Activated naive CD8-positive, alpha-beta T cell treated with anti-CD3 and anti-CD28 coated beads, Interleukin-2, amount 10 ng/mL, durations not matched to agents 7 days and 5 days (primary cell): ENCODE measurements at places on chromosomes 3 and 15. TPM values are rescaled to one million over a fixed set of nuclear protein-coding genes. Genes with fewer than 3 reads are reported as not detected.

ALDH1L1 gene
- total RNA-seq, result not detected

DNA sequence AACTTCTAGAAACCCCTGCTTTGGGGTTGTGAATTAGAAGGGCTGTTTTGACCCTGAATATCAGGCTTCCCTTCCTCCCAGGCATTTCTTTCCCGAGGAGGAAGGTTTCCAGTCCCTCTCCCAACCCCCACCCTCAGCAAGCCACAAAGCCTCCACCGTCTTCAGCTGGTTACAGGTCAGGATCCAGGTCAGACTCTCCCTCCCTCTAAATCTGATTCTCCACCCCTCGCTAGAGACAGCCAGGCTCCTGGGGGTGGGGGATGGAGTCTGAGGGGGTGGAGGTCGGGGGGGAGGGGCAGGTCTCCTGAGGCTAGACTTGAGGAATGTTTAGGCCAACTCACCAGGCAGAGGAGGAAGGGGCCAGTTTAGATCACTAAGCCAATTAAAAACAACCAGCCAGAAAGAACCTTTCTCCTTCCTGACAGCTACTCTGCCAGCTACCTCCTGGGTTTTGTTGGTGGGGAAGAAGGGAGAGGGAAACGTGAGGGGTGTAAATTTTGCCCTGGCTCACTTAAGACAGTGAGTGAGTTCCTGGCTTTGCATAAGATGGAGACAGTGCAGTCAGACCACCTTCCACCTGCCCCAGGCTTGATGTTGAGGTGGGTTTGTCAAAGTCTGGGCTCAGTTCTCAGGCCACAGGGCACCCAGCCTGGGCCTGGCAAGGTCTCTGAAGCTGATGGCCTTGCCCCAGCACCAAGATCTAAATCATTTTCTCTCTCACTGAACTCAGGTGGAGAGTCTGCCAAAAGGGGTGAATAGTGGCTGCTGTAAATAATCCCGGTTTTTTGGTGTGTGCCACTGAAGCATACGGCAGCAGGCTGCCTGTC, 19.5 kb downstream of the BMF start:
- peaks cover 4% of the 10 kb centered on the region for H3K4me1 ChIP-seq
- no peaks in the 10 kb centered on the region for H3K27me3 ChIP-seq
- H3K36me3 ChIP-seq, result no peaks in the 10 kb centered on the region
- no peak overlapping the region for H3K4me3 ChIP-seq

- no peak overlapping the region for H3K4me3 ChIP-seq
- peaks cover 29% of the 10 kb centered on the region for H3K36me3 ChIP-seq
- DNase-seq, result no peak
- H3K27ac ChIP-seq, result no peak overlapping the region
- H3K27me3 ChIP-seq, result no peaks in the 10 kb centered on the region
Measured at GRCh38 chr15:80986487-80986886, 3.1 kb downstream of the MESD start.

- H3K36me3 ChIP-seq, result peaks cover 10% of the 10 kb centered on the region
- no peaks in the 10 kb centered on the region for H3K27me3 ChIP-seq
- peaks cover 66% of the 10 kb centered on the region for H3K4me1 ChIP-seq
- H3K27ac ChIP-seq, result peak overlapping the region; percentile 83
- DNase-seq, result no peak
Measured at GRCh38 chr15:60568301-60568742, 89.4 kb upstream of the ICE2 start.

DNA sequence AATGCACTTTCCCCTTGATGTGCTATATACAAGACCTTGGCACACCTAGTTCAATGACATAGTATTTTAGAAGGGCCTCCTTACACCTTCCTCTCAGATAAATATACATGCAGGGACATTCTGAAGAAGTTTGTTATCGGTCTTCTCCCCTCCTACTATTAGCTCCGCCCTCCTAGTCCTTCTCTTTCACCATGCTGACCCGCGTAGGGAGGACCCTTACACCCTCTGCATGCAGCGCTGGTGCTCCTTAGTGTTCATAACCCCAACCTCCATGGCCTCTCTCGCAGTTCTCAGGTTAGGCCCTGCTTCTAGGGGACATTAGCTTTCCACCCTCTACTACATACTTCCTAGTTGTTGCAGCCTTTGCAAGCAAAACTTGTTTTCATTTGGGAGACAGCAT, 146.4 kb downstream of the PGPEP1L start:
- peak overlapping the region; percentile 58 for H3K27ac ChIP-seq
- DNase-seq, result no peak
- H3K4me3 ChIP-seq, result no peak overlapping the region
- no peaks in the 10 kb centered on the region for H3K36me3 ChIP-seq

DNA sequence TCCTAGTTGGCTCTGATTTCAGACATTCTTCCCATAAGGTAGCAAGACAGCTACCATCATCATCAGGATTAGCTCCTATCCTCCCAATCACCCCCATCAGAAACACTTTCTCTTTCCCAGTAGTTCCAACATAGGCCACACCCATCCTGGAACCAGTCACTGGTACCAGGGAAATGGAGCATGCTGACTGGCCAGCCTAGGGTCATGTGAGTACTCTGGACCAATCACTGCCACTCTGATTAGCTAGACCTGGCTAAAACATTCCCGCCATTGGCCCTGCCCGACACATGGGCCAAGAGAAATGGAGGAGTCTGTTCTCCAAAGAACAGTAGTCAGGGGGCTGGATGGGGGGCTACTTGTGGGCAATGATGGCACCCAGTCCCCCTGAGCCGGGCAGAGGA, 12.4 kb downstream of the EFCC1 start:
- H3K36me3 ChIP-seq, result no peaks in the 10 kb centered on the region
- peaks cover 26% of the 10 kb centered on the region for H3K4me1 ChIP-seq
- no peaks in the 10 kb centered on the region for H3K27me3 ChIP-seq
- peak overlapping the region; percentile 11 for H3K27ac ChIP-seq

GRCh38 chr3:183553334-183554026, 2.0 kb downstream of the KLHL6 start:
- peaks cover 43% of the 10 kb centered on the region for H3K4me1 ChIP-seq
- no peaks in the 10 kb centered on the region for H3K27me3 ChIP-seq
- peaks cover 17% of the 10 kb centered on the region for H3K36me3 ChIP-seq
- no peak for DNase-seq
